ENCODE measurements at places on chromosomes 5 and 9.

GRCh38 chr5:54217826-54218503, 92.4 kb downstream of the ARL15 start:
- peak; percentile 35 for DNase-seq

DNA sequence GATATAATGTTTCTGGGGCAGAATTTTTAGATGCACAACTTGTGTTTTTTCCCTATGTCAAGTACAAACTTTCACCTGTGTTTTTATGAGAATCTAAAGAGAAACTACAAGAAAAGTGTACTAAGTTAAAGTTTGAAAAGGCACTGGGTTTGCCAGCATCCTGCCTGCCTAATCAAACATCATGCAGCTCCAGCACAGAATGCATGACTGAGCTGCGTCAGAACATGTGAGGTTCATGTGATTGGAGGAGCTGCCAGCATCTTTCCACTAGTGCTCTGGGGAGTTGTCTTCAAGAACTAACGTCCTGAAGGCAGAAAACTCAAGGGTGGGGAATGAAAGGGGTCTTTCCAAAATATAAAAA, 46.1 kb upstream of the RIC1 start:
- no peak for DNase-seq

GRCh38 chr5:179435181-179435580, 89.9 kb upstream of the ADAMTS2 start:
- no peak for DNase-seq

- DNase-seq, result no peak
Measured at GRCh38 chr5:109709225-109709624, 19.5 kb downstream of the MAN2A1 start.

- DNase-seq, result no peak
Measured at GRCh38 chr5:106269252-106269843, 1401.4 kb downstream of the EFNA5 start.

DNA sequence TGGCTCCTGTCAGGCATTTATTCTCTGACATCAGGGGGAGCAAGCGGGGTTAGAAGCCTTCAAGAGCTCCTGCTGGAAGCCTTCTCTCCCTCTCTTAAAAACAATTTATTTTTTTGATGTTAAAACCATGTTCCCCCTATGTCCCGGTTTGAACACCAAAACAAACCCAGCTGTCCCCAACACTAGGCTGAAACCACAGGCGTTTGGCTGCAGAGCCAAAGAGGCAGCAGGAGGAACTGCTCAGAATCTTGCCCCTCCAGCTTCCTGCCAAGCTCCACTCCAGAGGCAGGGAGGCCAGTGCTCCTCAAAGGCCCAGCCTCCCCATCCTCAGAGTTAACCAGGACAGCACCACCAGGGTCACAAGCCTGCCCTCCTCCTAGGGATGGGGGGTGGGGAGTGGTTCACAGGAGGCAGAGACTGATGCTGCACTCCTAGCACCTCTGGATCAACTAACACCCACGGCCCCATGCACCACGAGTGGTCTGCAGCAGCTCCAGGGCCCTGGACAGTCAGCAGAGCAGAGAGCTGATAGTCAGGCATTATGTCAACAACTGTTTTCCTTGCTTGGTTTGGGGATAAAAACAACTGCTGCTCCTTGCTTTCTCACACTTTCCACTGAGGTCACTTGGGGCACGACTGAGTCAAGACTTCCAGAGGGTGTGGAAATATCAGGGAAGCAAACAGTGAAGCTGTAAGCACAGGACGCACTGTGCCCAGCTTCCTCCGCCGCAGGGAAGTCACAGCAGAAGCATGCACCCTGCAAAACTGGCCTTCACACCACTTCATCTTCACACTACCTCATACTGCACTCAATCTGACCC, 96.5 kb upstream of the ADRA1B start:
- no peak for DNase-seq

- DNase-seq, result peak; percentile 22
Measured at GRCh38 chr5:115209279-115209678, 39.6 kb upstream of the TRIM36 start.

GRCh38 chr5:167565189-167565954, 726.1 kb upstream of the WWC1 start:
- DNase-seq, result peak; percentile 6

GRCh38 chr9:18849270-18849669, 183.7 kb downstream of the SAXO1 start:
- no peak for DNase-seq

Data from non-pigmented ciliary epithelial cell (primary cell).